ENCODE measurements at places on chromosomes 4 and X.

DNA sequence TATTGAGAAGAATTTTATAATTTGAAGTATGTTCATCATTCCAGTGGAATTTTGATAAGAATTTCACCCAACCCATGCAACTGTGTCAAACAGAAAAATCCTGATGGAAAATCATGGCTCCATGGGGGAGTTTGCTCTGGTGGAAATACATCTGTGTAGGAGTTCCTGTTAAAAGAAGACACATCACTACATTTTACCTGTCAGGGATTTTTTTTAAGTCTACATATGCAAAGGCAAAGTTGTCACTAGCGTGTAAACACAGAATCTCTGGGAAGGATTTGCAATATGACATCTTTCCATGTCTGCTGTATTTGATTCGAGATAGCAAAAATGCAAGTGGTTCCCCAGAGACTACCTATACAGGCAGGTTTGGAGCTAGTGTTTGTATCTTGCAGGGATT lies 581.0 kb downstream of the KCNIP4 start:
- no peak for DNase-seq

DNA sequence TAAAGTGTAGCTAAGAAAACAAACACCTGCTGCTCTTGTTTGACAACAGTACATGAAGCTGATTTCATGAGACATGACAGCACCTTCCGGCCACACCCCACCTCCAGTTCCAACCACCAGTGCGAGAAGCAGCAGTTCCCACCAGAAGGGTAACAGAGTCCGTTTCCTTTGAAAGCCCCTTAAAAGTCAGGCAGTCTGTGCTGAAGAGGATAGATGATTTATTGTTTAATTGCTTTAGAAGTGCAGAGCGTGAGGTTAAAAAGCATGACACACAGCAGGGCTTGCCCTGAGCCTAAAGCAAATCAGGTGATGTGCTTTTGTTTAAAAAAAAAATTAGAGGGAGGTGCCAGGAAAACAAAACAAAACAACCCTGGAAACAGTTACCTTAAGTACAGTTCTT lies 82.6 kb downstream of the HADH start:
- DNase-seq = no peak

DNA sequence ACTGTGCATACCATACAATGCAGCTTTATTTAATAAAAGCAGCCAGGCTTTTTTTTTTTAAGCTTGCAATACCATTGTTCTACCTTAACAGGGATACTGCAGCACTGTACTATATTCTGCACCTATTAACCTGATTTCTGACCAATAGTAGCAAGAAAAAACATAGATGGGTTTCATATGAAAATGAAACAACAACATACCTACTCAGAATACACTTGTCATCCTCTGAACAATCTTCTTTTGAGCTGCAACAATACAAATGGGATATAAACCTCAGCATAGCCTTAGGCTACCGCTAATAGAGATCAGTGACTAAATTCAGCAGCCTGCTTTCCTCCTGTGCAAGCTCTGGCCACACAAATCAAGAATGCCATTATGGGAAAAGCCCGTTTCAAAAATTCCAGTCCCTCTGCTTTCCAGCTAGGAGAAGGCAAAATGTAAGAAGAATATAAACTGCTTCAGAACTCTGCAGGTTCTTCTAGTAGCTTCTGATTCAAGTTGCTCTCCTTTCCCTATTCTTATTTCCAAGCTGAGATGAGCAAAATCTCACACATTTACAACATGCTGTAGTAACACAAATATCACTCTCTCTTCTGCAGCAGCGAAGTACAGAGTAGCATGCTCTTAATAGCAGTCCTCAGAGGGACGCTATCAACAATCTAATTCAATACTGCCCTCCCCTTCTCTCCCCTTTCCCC lies 143.4 kb downstream of the KLHL13 start:
- no peak for DNase-seq

DNA sequence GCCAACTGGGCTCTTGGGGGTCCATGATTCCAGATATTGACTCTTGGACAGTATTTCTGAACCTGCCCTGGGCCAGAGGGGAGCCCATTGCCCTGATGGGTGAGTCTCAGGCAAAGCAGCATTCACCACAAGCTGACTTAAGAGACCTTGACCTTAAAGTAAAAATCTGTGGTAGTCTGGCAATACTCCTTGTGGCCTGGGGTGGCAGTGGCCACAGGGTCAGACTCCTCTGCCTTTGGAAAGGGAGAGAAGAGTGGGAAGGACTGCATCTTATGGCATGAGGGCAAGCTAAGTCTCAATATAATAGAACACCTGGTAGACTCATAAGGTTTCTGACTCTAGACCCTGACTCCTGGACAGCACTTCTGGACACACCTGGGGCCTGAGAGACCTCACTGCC lies 340.3 kb upstream of the MAD2L1 start:
- DNase-seq = no peak

- no peak for DNase-seq
Observed at GRCh38 chrX:48713847-48714246, 17.3 kb downstream of the SUV39H1 start.

GRCh38 chrX:19190902-19191301 lies 68.6 kb upstream of the ADGRG2 start:
- DNase-seq = no peak

GRCh38 chr4:166625018-166625637 lies 609.2 kb downstream of the SPOCK3 start:
- no peak for DNase-seq

- no peak for DNase-seq
Observed at GRCh38 chr4:101348367-101348827, 1.1 kb upstream of the PPP3CA start.

DNA sequence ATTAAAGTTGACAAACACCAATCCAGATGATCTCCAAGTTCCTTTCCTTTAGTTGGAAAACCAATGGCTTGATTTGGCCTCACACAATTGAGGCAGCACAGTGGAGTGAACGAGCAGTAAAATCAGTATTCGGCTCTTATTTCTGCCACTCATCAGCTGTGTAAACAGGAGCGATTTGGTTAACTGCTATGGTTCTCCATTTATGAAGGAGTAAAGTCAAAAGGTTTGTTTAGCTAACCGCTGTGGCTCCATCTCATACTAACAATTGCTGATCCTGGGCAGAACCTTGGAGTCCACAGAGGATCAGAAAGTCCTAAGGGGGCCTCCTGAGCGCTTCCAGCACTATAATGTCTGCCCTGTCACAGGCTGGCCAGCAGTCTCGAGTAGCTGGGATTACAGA lies 54.5 kb upstream of the EXOC1L start:
- no peak for DNase-seq

DNA sequence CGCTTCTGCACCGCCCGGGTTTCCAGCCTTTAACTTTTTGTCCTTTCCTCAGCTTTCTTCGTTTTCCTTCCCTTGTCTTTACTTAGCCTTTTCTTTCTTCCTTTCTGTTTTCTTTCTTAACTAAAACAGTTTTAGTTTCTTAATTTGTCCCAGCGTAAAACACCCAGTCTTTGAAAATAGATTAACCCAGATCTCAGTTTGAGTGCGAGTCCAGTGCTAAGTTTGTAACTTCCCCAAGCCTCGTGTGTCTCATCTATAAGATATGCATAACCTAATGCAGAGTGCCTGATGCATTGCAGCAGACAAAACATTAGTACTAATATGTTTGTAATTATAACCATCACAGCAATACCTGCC lies 460 bp upstream of the GEMIN8 start:
- no peak for DNase-seq

- no peak for DNase-seq
Observed at GRCh38 chrX:57918750-57919436, 8.6 kb upstream of the ZXDA start.

GRCh38 chr4:7192252-7193029 lies at the start of gene SORCS2:
Gene SORCS2 (plus strand): TSS chr4:7192538.
- peak; percentile 37 for DNase-seq

- DNase-seq = no peak
Observed at GRCh38 chrX:121307449-121307848, 260.0 kb downstream of the GLUD2 start.

DNA sequence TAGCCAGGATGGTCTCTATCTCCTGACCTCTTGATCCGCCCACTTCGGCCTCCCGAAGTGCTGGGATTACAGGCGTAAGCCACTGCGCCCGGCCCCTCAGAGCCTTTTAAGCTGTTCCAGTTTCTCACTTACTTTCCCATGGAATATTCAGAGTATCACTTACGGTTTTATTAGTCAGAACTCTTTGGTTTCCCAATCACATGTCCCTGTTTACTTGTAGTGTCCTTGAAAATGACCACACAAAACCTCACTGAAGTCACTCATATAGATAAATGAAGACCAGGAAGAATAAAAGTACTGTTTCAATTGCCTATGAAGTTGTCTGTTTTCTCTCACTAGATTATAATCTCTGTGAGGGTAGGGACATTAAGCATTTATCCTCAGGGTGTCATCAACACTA lies 217.2 kb upstream of the HCCS start:
- DNase-seq = peak; percentile 34

GRCh38 chr4:185467101-185467500 lies 4.4 kb downstream of the CCDC110 start:
- DNase-seq = peak; percentile 52

GRCh38 chr4:166585491-166585890 lies 648.8 kb downstream of the SPOCK3 start:
- DNase-seq = no peak

DNA sequence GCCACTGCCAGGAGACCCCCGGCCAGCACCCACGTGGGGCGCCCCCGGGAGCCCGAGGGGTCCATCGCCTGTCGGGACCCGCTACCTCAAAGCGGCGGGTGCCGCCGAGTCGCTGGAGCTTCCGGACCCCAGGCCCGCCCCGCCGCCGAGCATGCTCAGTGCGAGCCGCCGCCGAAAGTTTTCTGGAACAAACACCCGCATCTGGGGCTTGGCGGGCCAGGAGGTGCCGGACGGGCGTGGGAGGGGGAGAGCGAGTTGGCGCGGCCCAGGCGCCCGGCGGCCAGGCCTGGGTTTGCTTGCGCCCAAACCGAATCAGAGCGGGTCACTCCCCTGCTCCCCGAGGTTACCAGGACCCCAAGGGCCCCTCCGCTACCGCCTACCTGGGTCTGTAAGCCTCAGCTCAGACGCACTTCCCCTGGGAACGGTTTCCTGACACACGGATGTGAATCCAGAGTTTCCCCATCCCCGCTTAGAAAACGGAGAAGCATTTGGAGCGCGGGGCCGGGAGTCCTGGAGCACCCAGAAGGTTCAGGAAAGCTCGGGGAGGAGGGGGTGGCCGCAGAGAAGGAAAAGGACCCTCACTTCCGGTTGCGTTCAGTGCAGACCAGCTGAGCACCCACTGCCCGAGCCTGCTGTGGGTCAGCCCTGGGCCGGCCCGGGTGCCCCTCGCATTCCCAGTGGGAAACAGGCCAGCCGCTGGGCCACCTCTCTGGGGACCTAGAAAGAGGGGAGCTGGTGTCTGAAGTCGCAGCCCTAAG lies at the start of gene EVC2:
EVC2 (minus strand) TSS at position 111 of the 758 bp plus-strand sequence; CDS start at position 65, 46 bp downstream.
- peak; percentile 59 for DNase-seq

DNA sequence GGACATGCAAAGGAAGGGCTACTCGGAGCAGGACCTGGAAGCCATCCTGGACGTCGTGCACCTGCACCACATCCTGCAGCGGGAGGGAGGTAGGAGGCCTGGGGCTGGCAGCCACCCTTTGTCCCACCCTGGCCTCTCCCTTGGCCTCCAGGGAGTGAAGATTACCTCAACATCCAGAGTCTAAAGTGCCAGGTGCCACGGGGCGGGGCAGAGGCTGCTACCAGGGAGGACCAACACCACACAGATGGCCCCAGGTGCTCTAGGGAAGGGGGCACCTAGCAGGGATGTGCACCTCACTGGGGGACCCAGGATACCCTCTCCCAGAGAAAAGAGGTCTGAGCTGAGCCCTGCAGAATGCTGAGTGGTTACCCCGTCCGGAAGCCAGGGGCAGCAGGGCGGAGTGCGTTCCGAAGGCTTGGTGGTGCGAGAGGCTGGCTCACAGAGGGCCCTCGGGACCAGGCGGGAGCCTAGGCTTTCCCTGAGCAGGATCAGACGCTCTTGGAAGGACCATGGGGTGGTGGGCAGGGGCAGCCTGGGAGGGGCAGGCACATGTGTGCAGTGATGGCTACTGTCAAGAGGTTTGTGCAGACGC lies 16.1 kb downstream of the ABCD1 start:
- DNase-seq = no peak

DNA sequence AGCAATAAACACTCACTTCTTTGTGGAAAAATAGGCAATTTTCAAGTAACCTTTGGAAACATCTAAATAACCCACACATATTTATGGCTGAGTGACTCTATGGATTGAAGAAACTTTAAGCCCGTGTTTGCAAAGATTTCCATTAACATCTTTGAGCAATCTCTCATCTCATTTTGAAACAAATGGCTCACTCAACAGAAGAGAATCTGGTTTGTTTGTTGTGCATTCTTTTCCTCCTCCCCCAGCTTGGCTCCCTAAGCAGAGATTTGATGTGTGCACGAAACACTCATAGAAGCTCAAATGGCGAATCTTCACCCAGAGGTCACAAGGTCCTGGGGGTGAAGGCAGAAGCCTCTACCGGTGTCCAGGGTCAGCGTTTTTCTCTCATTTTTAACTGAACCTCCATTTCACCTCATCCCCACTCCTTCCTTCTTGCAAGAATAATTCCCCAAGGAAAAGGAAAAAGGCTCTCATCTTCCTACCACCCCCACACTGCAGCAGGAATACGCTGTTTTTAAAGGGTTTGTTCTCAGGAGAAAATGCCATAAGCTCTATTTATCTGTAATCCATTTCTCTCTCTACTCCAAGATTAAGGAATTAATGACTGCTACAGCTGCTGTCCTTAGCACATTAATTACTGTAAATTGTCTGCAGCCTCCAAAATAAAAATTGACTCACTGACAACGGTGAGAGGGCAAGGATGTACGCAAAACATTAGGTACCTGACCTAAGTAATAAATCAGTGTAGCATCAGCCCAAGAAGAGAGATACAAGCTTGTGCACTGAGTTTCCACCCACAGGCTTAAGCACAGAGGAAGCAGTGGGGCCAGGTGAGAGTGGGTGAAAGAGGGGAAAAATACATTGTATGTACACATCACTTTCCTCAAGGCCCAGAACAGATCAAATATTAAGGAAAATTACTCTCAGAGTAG lies 307.6 kb upstream of the NOCT start:
- DNase-seq = peak; percentile 18

DNA sequence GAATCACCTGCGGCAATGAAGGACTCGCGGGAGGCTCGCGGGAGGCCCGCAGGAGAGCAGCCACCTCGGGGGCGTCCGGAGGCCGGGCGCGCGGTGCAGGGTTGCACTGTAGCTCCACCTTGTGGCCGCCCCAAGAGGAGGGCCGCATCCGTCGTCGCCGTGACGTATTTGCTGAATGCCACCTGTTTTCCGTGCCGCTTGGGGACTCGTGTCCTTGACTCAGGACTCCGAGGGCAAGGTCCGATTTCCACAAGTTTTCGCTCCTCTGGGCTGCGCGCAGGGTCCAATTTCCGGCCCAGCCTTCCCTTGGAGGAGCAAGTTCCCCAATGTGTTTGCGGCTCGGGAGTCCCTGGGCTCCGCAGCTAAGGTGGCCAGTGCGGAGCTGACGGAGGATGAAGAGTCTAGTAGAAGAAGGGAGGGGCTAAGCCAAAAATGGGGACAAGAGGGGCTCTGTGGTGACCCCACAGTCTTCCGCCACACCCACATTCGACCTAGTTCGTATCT lies 10.7 kb upstream of the DLG3 start:
- peak; percentile 44 for DNase-seq

Measured in LHCN-M2 (cell line).